NCI-H1436 treated with DMSO at 0.1 percent for 48 hours (cell line): ENCODE measurements at places on chromosomes 3 and 15.

DNA sequence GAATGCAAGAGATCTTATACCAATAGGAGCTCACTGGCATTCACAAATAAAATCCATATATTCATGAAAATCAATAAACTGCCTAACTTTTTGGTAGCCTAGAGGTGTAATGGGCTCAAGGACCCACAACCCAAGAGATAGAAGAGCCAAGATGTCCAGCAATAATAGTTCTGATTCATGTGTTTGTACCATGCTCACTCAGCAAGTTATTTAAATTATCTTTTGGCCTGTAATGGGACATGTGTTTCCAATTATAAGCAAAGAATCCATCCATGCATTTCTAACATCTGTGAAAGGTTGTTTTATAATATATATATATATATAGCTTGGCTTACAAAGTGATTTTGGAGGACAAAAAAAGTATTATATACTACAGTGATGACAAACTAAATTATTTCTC, 29.7 kb upstream of the SHC4 start:
- no peak for DNase-seq

DNA sequence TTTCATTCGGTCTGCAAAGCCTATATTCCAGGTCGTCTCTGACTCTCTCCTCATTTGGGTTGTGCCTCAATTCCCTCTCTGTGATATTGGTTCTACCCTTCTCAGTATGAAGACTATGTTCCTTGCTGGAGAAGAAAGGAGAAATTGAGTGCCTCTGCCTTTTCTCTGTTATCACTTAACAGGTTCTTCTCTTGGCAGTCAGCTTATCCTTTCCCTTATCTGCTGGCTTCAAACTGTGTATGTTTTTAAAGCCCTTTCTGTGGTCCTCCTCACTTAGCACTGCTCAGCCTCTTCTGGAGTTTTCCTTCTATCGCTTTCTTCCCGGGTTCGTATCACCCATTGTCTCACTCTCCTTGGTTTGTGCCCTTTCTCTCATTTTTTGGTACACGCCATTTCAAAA, 65.3 kb upstream of the FSTL1 start:
- no peak for DNase-seq

DNA sequence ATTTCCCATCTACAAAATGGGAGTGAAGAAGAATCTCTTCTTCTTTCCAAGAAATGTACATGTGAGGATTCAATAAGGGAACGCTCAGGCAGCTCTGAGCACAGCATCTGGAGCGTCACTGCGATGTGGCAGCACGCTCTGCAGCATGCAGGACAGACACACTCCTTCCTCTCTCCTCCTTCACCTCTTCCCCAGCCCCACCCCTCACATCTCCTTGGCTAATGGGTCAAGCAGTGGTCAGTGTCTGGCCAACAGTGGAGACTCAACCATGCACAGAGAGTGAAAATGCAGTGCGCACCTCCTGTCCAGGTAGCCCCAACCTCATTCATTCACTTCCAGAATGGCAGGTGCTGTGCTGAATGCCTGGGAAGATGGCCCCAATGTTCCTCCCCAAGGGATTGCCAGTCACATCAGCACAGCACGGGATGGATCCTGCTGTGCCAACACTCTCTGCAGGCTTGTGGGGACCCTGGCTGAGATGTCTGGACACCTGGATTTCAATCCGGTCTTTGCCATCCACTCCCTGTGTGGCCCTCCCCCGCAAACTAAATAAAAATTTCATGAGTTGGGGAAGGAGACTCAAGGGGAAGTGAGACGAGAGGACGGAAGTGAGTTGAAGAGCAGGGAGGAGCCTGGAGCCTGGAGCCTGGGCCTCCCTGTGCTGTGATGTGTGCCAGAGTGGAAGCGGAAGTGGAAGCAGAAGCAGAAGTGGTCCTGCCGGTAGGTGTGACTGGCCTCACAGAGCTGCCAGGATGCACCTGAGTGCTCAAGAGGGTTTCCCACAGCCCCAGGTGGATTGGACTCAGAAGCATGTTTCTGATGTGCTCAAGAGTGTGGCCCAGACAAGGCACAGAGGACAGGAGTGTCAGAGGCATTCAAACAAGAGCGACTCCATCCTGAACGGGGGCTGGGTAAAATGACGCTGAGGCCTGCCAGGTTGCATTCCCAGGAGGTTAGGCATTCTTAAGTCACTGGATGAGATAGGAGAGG, 163.9 kb downstream of the SMAD6 start:
- DNase-seq: no peak

DNA sequence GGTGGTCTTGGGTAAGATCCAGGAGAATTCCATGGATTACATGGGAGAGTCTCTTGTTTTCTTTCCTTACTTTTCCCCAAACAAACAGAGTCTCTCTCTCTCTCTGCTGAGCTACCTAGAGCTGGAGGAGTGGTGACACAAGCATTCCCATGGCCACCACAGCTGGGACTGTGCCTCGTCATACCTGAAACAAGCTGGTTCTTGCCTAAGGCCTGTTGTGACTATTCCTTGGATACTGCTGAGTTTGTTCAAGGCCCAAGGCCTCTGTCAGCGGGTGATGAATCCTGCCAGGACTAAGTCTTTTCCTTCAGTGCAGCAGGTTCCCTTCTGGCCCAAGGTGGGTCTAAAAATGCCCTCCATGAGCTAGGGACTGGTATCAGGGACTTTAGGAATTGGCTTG, 378.1 kb upstream of the ZNF385D start:
- DNase-seq: no peak

GRCh38 chr15:96484830-96485229, 154.3 kb downstream of the NR2F2 start:
- DNase-seq: no peak

DNA sequence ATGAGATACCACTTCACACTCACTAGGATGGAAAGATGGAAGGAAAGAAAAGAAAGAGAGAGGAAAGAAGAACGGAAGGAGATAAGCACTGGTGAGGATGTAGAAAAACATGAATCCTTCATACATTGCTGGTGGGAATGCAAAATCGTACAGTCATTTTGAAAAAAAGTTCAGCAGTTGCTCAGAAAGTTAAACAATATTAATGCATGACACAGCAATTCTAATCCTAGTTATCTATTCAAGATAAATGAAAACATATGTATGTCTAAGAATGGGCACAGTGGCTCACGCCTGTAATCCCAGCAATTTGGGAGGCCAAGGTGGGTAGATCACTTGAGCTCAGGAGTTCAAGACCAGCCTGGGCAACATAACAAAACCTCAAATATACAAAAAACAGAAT, 59.1 kb downstream of the SENP7 start:
- DNase-seq: no peak

- DNase-seq: no peak
Measured at GRCh38 chr3:118778201-118778600, 256.4 kb downstream of the IGSF11 start.

DNA sequence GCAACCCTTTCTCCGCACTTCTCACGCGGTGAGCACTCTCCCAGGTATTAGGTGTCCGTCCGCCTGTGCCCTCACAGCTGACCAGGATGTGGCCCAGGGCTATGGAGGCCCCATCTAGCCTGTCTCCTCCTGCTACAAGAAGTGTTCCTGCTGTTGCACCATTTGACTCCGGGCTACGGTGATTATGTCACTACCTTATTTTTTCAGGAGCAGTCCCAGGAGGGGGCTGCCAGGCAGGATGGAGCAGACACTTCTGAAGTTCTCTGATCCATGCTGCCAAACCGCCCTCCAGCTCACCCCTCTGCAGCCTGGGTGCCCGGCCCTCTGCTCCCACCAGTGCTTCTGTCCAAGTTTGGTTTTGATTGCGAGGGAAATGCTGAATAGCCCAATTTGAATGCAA, 36.9 kb downstream of the ZXDC start:
- DNase-seq: no peak

DNA sequence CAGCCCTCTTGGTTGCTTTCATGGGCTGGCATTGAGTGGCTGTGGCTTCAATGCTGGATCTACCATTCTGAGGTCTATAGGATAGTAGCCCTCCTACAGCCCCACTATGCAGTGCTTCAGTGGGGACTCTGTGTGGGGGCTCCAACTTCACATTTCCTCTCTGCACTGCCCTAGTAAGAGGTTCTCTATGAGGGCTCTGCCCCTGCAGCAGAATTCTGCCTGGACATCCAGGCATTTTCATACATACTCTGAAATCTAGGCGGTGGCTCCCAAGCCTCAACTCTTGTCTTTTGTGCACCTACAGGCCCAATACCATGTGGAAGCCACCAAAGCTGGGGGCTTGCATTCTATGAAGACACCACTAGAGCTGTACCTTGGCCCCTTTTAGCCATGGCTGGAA, 195.8 kb downstream of the IGSF11 start:
- DNase-seq: no peak

- DNase-seq: no peak
Measured at GRCh38 chr15:32959077-32959476, 235.4 kb downstream of the FMN1 start.

DNA sequence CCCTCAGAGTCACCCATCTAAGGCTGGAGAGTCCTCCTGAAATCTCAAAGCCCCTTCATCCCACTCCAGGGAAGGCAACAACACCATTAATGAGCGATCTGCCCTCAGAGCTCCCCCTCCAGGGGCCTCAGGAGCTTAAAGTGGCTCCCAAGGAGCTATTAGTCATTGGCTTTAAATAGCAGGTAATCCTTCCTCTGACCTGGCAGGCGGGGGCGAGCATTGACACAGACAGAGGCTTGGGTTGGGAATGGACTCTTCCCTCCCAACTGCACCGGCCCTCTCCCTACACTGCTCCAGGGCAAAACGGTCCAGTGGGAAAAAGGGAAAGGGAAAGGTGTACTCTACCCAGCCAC, 1.4 kb downstream of the MFGE8 start:
- no peak for DNase-seq

- DNase-seq: no peak
Measured at GRCh38 chr3:51710631-51711351, 3.9 kb downstream of the GRM2 start.

DNA sequence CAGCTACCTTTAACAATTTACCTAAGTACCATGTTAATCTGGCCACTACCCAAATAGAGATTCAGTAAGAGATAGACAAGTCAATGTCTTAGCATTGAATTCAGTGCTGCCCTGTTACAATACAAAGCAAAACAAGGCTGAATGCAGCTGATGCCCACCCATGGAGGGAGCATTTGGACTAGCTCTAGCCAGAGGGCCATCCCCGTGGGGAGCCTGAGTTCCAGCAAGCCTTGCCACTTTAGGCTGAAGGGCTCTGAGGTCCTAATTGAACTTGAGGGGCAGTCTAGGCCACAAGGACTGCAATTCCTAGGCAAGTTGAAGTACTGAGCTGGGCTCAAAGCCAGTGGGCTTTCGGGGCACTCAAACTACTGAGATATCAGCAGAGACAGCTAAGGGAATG, 265.9 kb downstream of the EFHB start:
- no peak for DNase-seq

DNA sequence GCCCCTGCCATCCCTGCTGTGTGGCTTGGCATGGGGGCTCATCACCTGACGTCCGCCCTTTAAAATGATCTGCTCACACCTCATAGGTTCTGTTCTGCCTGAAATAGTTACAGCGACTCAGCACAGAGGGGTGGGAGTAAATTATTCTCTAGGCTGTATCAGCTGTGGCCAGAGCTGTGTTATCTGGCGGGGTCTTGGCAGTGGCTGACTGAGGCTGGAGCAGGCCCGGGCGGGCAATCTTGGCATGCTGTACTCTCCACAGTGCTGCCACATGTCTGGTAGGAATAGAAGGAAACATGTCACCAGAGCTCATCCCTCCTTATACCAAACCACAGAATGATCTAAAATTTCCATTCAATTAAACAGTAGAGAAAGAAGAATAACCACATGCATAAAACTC, 499.9 kb upstream of the LMCD1 start:
- DNase-seq: no peak

DNA sequence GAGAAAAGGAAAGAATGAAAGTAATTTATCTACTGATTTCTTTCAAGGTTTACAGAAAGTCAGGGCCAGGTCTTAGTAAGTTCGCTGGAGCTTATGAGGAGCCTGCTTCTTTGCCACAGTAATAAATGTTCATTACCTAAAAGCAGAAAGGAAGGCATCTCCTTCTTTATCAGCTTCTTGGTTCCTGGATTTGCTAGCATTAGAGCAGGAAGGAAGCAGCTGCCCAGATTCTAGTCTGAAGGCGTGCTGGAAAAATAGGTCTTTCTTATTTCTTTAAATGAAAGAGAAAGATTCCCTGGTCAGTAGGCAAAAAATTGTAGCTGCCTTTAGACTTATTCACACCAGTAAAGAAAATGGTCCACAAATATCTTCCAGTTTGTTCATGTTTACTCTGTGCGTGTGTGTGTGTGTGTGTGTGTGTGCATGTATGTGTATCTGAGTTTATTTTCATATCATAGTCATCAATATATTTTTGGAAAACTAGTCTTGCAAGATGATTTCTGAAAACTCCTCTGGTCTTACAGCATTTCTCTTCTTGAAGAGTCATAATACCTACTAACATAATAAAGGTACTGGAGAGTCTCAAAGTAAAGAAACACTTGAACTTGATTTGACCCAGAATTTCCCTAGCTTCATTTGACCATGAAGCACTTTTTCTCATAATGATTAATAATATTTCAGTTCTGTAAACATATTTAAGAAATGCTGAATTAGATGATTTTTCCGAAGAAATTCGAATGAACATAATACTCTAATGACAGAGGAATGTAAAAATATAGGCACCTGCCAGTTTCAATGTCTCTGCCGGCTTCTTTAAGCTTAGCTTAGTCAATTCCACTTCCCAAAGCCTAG, 255.3 kb upstream of the ZPLD1 start:
- DNase-seq: no peak

GRCh38 chr3:33868309-33868708, 69.9 kb downstream of the PDCD6IP start:
- no peak for DNase-seq

GRCh38 chr3:36903119-36903882, 41.6 kb downstream of the TRANK1 start:
- DNase-seq: no peak

GRCh38 chr3:127820221-127820825, 2.0 kb downstream of the MGLL start:
- no peak for DNase-seq

- no peak for DNase-seq
Measured at GRCh38 chr3:185585518-185585858, 607 bp upstream of the SENP2 start.
